ENCODE measurements at places on chromosomes 2 and 18. TPM values are rescaled to one million over a fixed set of nuclear protein-coding genes. Genes with fewer than 3 reads are reported as not detected.

The KCNIP3 gene
- not detected for polyA plus RNA-seq

The SPEG gene
- 58.3 TPM for polyA plus RNA-seq

The CHST10 gene
- polyA plus RNA-seq = 76.1 TPM

The CXCR4 gene
- polyA plus RNA-seq = 0.50 TPM

The TBC1D8 gene
- polyA plus RNA-seq = 3.6 TPM

The PCARE gene
- not detected for polyA plus RNA-seq

The DPP10 gene
- 15.1 TPM for polyA plus RNA-seq
